ENCODE measurements at places on chromosomes 5 and 9.

DNA sequence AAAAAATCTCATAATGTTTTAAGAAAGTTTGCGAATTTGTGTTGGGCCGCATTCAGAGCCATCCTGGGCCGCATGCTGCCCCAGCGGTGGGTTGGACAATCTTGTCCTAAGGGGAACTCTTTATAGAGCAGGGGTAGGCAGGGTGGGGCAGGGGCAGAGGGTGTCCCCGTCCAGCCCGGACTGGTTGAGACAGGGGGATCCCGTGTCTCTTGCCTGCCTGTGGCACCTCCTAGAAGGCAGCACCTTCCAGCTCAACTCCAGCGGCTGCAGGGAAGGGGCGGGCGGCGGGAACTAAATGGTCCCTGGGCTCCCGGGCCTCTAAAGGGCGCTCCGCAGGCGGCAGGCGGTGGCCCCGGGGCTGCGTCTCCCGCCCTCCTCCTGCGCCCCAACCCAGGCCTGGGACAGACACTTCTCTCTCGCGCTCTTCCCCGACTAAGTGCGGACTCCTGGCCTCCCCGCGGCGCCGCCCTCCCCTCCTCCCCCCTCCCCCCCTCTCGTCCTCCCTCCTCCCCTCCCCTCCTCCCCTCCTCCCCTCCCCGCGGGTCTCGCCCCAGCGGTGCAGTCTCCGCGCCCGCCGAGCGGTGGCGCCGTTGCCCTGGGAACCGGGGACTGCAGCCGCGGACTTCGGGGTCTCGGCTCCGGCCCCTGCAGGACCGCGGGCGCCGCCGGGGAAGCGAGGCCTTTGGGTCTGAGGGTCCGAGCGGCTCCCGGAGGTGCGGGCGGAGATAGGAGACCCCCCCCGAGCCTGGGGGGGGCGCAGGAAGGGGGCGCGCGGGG lies 132.6 kb downstream of the MRPL36 start:
- no peak for DNase-seq

- no peak for DNase-seq
Measured at GRCh38 chr5:179880848-179881590, 22.4 kb upstream of the MRNIP start.

DNA sequence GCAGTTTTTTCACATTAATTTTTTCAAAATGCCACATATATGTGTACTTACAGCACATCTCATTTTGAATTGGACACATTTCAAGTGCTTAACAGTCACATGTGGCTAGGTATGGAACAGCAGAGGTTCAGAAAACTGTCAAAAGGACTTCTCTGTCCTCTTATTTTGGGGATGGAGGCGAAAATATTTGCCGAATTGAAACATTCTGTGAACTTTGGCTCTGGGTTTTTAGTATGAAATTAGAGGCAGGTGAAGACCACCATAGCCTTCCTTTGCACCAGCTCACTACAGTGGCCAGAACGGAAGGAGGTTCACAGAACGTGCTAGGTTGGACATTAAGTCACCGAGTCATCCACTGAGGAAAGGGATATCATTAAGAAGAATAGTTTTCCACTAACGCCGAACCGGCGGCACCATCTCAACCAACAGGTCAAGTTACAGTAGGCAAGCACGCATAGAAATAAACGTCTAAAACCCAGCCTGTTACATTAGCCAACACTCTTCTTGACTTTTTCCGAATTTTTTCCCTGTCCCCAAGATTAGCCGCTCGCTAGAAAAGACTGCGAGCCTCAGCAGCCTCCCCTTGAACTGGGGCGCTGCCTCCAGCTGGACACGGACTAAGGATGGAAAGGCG lies 1.8 kb upstream of the TLE4 start:
- DNase-seq = no peak

- peak; percentile 57 for DNase-seq
Measured at GRCh38 chr9:27529316-27530278, at the start of gene MOB3B. MOB3B (minus strand) TSS chr9:27529814; CDS start chr9:27455550, 74,264 bp downstream.

DNA sequence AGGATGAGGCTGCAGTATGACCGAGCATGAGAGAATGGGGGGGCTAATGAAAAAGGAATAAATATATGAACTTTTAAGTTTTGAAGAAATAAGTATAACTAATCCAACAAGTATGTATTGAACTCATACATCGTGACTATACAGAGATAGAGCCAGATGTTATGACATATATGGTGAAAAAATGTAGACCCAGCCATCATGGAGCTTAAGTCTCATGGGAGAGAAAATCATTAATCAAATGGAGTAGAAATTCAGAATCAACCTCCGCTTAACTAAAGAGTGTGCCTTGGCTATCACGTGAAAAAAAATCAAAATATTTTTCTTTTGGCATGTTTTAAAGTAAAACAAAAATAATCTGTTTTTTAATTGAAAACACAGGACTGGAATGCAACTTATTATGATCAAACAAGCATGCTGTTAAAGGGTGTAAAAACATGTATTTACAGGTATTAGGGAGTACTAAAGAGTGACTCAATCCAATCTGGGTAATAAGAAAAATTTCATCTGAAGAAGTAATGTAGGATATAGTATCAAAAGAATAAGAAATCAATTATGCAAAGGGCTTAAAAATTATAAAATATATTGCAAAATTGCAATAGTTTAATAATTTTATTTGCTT lies 868.5 kb upstream of the NUDT12 start:
- no peak for DNase-seq

DNA sequence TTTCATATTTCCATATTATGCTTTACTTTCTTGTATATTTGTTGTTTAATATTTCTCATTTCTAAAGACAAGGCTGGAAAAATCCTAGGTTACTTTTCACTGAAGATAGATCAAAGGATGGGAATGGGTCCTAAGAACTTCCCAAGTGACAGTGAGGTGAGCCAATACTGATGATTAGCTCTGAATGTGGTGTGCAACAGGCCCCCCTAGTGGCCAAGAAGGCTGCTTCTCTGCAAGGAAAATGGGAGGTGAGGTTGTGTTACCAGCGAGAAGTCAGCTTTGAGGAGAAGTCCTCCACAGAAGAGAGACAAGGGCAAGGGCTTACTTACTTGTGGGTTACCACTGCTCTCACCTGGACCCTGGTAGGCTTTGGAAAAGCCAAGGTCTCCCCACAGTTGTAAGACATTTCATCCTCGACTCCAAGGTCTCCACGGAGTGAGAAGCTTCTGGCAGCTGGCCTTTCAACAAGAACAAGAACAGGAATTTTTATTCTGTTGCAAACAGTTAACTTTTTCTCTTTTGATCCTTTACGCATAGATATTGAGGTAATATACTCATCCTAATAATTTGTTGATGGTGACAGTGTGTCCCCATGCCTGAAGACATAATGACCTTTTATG lies 69.9 kb downstream of the MAMDC2 start:
- no peak for DNase-seq

- no peak for DNase-seq
Measured at GRCh38 chr5:168434001-168434400, 52.3 kb upstream of the RARS1 start.

- no peak for DNase-seq
Measured at GRCh38 chr5:57841676-57842363, 359.2 kb upstream of the ACTBL2 start.

GRCh38 chr9:112544477-112544876 lies 57.9 kb downstream of the KIAA1958 start:
- no peak for DNase-seq

DNA sequence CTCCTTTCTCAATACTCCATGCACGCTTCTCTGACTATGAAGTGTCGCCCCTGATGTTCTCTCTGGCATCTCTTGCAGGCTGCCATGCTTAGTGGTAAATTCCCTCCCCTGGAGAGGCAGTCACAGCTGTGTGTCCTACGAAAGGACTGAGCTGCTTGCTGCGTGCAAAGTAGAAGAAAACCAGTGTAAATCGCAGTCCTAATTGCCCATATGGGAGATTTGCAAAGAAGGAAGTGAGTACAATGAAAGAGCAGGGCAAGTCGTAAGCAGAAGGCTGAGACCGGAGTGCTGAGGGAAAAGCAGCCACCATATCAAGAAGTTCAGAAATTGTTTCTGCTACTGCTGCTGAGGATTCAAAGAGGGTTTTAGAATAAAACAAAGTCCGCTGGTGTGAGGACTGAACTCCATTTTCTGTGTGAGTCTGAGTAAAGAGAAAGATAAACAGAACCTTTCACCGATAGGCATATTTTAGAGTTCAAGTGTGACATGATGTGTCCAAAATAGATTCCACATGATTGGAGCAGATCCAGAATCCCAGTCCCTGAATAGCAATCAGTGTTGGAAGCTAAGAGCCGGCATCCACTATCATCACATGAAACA lies 507.8 kb upstream of the MPDZ start:
- DNase-seq = no peak

GRCh38 chr9:101311758-101312420 lies 72.9 kb downstream of the BAAT start:
- DNase-seq = no peak

GRCh38 chr5:83564069-83564749 lies 92.7 kb downstream of the VCAN start:
- DNase-seq = no peak

- no peak for DNase-seq
Measured at GRCh38 chr9:15944341-15944740, 391.5 kb downstream of the CCDC171 start.

DNA sequence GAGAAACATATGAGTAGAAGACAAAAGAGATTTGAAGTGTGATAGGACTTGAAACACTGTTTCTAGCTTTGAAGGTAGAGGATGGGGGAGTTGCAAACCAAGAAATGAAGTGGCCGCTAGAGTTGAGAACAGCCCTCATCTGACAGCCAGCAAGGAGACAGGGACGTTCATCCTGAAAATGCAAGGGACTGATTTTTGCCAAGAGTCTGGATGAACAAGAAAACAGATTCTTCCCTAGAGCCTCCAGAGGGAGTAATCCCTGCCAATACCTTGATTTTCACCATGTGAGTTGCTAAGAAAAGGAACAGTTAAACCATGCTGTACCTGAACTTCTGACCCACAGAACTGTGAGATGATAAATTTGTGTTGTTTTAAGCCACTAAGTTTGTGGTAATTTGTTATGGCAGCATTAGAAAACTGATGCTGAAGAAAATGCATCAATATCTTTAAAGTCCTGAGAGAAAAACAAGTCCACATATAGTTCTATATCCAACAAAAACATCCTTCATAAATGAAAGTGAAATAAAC lies 154.0 kb upstream of the ADAMTSL1 start:
- DNase-seq = no peak

GRCh38 chr9:78072586-78073199 lies 41.1 kb upstream of the GNAQ start:
- no peak for DNase-seq

DNA sequence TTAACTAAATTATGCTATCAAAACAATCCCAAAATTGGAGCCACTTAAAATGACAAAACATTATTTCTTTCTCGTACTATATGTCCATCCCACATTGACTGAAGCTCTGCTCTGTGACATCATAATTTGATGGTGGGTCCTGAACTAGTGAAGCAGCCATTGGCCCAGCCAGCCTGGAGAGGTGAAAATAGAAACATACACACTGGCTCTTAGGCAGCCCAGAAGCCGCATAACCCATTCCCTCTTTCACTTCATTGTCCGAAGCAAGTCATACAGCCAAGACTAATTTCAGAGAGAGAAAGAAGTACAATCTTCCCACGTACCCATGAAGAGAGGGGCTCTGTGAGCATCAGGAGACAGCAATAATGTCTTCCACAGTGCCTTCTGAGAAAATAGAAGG lies 342.5 kb downstream of the NFIB start:
- no peak for DNase-seq

GRCh38 chr5:38830521-38831051 lies 15.2 kb upstream of the OSMR start:
- DNase-seq = no peak

DNA sequence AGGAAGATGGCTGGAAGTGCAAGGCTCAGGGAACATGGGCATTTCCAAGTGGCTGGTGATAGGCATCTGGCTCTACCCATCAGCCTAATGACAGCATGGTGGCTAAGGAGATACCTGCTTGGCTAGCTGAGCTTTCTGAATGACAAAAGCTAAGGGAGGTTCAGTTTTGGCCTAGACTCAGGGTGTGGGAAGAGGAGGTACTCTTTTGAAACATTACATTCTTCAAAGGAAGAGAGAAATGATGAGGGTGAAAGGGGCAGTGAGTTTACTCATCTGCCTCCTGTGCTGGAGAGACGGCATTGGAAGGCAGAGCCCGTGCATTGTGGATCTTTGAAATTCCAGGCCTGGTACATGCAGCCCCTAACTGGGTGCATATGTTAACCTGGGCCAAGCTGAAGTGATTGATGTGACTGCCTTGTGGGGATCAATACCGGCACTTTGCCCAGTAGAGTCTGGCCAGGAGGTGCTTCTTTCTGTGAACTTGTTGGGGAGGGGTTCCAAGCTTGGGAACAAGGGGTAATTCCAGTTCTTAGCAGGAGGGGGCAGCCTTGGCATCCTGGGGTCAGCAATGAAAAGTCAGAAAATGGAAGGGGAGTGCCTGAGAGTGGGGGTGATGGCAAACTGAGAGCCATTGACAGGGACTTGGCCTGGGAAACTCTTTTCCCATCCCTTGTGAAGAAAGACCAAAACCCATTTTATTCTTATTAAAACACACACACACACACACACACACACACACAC lies 108.6 kb downstream of the ACER2 start:
- no peak for DNase-seq

GRCh38 chr5:40587376-40587775 lies 92.3 kb upstream of the PTGER4 start:
- DNase-seq = no peak

- DNase-seq = no peak
Measured at GRCh38 chr9:98983295-98984268, 39.9 kb downstream of the COL15A1 start.

- no peak for DNase-seq
Measured at GRCh38 chr9:78892182-78892581, 595.3 kb downstream of the PSAT1 start.

- DNase-seq = no peak
Measured at GRCh38 chr5:162996053-162996452, 441.3 kb upstream of the CCNG1 start.

- DNase-seq = no peak
Measured at GRCh38 chr9:120152295-120152694, 427.7 kb downstream of the CDK5RAP2 start.

DNA sequence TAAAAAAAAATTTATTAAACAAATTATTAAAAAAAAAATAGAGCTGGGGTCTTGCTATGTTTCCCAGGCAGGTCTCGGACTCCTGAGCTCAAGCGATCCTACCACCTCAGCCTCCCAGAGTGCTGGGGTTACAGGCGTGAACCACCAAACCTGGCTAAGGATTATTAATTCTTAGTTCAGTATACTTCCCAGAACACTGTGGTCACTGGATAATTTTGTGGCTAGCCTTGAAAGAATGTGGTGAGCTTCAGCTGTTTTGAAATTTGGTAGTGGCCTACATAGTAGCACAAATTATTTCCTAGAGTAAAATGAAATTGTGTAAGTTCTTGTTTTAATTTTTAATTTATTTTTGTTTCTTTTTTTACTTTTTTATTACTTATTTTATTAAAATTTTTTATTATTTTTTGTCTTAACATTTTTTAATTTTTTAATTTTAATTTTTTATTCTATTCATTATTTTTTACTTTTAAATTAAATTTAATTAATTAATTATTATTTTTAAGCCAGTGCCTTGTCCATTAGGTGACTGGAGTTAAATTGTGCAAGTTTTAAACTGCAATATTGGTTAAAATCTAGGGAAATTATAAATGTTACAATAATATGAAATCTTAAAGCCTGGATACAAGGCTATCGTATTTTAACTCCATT lies 23.0 kb downstream of the ARRDC3 start:
- DNase-seq = no peak

- DNase-seq = no peak
Measured at GRCh38 chr9:97852399-97853055, 499 bp upstream of the FOXE1 start.

GRCh38 chr5:64384765-64385164 lies 121.0 kb upstream of the RGS7BP start:
- DNase-seq = no peak

- no peak for DNase-seq
Measured at GRCh38 chr9:99030610-99031109, 74.3 kb upstream of the TGFBR1 start.

Measured in central memory CD8-positive, alpha-beta T cell (primary cell).